ENCODE measurements at places on chromosomes 16 and 17. TPM values are rescaled to one million over a fixed set of nuclear protein-coding genes. Genes with fewer than 3 reads are reported as not detected.

GRCh38 chr16:90061437-90061836 lies 15.7 kb downstream of the PRDM7 start:
- DNase-seq = no peak

DNA sequence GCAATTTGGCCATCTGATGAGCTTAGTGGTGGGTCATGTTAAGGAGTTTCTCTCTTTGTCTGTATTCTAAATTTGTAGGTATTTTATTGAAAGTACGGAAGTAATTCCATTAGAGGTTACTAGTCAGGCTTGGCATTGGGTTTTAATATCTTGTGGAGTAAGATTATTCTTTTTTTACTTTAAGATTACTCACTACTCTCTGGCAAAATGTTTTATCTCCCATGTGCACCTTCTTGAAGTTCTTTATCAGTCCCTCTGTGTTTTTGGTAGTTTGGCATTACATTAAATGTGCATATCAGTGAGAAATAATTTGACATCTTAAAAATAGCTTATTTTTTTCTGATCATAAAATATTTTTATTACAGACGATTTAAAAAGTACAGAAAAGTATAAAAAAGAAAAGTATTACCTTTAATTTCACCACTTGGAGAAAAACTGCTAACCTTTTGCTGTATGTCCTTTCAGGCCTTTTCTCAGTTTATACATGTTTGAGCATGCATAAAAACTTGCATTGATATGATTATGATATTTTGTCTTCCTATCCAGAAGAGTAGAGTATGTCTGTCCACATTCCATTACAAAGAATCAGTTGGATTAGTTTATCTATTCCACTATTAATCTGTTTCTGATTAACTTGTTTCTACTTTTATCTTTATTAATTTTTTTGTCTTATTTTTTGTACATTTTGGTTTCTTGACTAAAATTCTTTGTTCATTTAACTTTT lies 198.3 kb downstream of the SPECC1 start:
- no peak for DNase-seq

GRCh38 chr17:55873017-55873758 lies 122.3 kb downstream of the PCTP start:
- no peak for DNase-seq

CUEDC1 gene
- polyA plus RNA-seq = 43.4 TPM

DNA sequence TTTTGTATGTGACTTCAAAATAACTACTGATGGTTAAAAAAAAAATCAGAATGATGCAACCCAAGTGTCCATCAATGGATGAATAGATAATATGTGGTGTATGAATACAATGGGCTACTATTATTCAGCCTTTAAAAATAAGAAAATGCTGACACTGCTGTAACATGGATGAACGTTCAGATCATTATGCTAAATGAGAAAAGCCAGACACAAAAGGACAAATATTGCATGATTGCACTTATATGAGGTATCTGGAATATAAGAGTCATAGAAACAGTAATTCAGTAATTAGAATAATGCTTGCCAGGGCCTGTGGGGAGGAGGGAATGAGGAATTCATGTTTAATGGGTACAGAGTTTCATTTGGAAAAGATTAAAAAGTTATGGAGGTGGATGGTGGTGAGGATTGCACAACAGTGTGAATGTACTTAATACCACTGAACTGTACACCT lies 25.4 kb downstream of the TENT4B start:
- no peak for DNase-seq

DNA sequence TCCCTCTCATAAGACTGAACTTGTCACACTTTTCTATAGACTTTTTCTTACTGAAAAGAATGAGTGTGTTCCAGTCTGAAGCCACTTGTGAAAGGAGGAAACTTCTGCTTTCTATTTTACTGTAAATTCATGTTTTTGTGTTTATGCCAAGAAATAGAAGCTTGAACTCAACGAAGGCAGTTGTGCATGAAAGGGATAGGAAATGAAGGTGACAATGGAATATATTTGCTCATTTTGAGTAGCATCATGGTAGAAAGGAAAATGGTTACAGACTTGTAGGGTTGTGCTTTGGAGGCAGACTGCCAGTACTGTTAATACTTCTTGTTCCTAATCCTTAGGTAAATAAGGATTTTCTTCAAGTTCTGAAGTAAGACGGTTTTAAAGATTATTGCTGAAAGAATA lies 8.1 kb downstream of the CLTC start:
- no peak for DNase-seq

GRCh38 chr16:87156195-87156594 lies 161.0 kb downstream of the C16orf95 start:
- no peak for DNase-seq

EEF2KMT gene
- polyA plus RNA-seq = 10.8 TPM

CCL1 gene
- polyA plus RNA-seq = not detected

TP53TG3C gene
- polyA plus RNA-seq = not detected

DNA sequence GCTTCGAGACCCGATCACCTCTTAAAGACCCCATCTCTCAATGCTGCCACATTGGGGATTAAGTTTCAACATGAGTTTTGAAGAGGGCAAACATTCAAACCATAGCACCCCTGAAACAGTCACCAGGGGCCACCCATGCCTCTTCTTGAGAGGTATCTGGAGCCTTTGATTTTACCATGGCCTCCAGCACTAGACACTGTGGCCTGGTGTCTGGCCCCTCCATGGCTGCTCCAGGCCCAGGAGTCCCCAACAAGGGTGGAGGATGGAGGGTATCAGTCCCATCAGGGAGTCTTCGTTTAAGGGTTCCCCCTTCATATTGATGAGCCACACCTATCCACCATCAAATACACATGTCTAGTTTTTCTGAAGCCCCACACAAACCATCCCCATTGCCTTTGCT lies 66.5 kb upstream of the CDH5 start:
- no peak for DNase-seq

DNA sequence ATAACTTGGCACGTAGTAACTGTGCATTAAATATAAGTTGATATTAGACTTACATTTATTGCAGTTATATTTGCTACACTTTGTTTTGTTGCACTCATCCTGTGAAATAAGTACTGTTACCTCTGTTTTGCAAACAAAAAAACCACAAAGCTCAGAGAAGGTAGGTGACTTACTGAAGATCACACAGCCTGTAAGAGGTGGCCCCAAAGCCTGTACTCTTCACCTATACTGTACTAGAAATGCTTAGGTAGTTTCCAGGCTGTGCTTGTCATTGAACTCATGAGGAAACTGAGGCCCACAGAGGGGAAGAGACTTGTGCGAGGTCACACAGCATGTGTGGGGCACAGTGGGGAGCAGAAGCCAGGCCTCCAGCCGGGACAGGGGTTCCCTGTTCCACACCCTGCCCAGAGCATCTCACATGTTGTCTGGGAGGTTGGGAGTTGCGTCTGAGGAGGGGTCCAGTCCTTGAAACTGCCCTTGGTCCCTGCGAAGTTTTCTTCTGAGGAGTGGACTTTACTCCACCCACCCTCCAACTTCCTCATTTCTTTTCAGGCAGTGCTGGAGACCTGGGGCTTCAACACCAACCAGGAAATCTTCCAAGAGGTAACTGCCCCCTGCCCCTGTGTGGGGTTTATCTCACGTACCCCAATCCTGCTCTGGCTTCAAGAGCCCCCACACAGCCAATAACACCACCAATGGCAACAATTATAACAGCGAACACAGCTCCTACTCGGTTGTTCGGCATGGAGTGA lies 13.0 kb downstream of the CETP start:
- no peak for DNase-seq

GRCh38 chr16:57038166-57038565 lies 48.8 kb downstream of the NLRC5 start:
- DNase-seq = no peak

GRCh38 chr17:28174352-28175046 lies 132.0 kb downstream of the NLK start:
- DNase-seq = no peak

KRTAP2-3 gene
- not detected for polyA plus RNA-seq

IST1 gene
- 298 TPM for polyA plus RNA-seq

TMEM97 gene
- 56.9 TPM for polyA plus RNA-seq

TEX14 gene
- polyA plus RNA-seq = 0.38 TPM

DNA sequence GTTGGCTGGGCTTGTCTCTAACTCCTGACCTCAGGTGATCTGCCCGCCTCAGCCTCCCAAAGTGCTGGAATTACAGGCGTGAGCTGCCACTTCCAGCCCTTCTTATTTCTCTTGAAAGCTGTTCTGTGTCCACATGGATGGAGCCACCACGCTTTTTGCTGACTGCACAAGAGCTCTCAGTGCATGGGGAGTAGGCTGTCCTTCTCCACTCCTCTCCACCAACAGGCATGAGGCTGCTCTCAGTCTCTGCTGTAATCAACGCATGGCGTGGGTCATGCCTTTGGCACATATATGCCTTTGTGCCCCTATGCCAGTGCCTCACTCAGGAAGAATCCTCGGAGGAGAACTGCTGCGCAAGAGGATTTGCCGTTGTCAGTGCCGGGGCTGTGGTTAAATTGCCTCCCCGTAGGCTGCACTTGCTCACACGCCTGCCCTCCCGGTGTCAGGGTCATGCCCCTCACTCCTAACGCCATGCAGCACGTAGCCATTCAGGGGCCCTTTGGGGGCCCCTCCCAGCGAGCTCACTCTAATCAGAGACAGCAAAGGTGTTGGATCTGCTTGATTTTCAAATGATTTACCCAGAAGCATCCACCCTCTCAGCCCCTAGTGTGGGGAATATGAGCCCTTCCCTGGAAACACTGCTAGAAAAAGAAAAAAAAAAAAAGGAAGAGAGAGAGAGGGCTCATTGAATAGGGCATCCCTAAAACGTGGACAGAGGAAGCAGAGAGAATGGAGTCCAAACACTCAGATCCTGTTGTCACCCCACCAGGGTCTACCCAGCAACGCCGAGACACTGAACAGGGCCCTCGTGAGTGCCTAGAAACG lies 47.5 kb upstream of the ZCCHC14 start:
- DNase-seq = no peak

LPO gene
- 0.04 TPM for polyA plus RNA-seq

DNA sequence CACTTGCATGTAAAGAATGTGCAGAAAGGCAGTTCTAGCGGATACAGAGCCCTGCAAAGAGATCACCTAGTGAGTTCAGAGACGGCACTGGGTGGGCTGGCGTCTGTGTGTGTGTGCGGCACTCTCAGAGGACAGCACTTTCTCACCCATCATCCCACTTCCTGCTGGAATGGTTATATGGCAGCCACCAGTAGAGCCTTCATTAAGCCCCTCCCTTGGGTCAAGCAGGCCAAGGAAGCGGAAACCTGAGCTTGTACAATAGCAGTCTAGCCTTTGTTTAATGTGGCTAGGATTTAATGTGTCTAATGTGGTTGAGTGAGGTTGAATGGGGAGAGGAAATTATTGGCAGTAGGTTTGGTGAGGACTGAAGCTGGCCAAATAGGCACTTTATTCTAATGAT lies 88.3 kb upstream of the ELAC2 start:
- DNase-seq = no peak

DNA sequence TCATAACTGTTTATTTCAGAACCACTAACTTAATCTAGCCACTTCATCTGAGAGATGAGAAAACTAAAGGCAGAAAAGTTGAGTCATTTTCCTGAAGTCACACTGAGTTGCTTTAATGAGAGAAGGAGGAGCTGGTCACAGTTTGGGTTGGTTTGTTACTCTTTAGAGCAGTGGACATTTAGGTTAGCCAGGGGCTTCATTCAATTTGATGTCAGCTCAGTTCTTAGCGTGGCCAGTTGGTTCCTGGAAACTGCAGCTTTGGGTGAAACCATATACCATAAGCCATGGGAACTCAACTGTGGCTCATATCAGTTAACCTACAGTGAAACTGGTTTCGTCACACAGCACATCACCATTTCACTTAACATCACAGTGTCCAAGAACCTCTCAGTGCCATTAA lies 59.2 kb upstream of the ADORA2B start:
- no peak for DNase-seq

ATP5PD gene
- 352 TPM for polyA plus RNA-seq

BRD7 gene
- 123 TPM for polyA plus RNA-seq

PPY gene
- polyA plus RNA-seq = not detected

PYDC1 gene
- polyA plus RNA-seq = not detected

- DNase-seq = no peak
Measured at GRCh38 chr16:4018391-4018790, 97.9 kb downstream of the ADCY9 start.

- DNase-seq = no peak
Measured at GRCh38 chr16:55498101-55498500, 10.8 kb upstream of the LPCAT2 start.

KRTAP4-4 gene
- polyA plus RNA-seq = not detected

HID1 gene
- 10.4 TPM for polyA plus RNA-seq

Measured in right renal cortex interstitium (tissue), 3 donors.